CD4-positive, alpha-beta T cell treated with Interleukin-6 at 100 ng/mL for 8 hours (primary cell): ENCODE measurements at places on chromosomes 7 and 10.

- DNase-seq: no peak
Measured at GRCh38 chr10:91022390-91022789, 101.5 kb upstream of the ANKRD1 start.

- no peak for DNase-seq
Measured at GRCh38 chr7:144723301-144723700, 112.6 kb downstream of the TPK1 start.

DNA sequence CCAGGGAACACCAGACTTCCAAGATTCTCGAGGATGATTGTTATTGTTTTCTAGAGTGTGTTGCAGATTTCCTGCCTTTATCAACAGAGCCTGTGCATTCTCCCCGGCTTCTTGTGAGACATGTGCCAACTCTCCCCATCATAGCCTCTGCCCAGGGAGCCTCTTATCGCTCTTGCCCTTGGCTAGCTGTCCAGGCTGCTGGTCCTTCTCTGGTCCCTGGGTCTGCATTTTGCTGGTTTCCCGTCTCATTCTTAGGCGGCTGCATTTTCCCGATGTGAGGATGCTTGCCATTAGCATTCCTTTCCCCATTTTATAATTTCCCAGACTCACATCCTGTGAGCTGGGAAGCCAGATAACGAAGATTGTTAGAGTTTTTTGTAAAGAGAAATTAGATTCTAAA, 15.2 kb downstream of the SLC13A4 start:
- no peak for DNase-seq

- no peak for DNase-seq
Measured at GRCh38 chr10:103766751-103767505, 88.4 kb downstream of the SH3PXD2A start.

DNA sequence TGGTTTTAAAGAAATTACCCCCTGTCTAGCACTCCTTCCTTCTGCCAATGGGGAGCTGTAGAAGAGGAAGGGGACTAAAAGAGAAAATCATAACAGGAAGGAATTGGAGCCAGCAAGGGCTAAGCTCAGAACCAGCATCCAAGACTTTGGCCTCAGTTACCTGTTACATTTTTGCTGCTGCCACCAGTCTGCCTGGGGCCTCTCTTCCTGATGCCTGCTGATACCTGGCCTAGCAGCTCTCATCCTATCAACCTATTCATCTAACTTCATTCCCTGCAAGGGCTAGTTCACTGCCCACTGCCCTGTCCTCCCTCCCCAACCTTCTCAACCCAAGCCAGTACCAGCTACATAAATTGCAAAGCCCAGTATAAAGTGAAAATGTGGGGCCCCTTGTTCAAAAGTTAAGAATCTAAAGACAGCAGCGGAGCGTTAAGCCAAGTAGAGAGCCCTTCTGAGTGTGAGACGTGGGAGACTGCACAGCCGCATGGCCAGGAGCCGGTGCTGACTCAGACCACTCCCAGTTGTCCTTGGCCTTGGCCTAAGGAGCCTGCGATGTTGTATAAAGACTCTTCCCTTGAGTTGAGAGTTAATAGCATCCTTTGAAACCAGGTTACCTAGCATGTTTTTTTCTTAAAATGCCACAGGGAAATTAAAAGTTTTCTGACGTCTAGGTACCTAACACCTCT, 13.2 kb upstream of the AOC1 start:
- DNase-seq: no peak

DNA sequence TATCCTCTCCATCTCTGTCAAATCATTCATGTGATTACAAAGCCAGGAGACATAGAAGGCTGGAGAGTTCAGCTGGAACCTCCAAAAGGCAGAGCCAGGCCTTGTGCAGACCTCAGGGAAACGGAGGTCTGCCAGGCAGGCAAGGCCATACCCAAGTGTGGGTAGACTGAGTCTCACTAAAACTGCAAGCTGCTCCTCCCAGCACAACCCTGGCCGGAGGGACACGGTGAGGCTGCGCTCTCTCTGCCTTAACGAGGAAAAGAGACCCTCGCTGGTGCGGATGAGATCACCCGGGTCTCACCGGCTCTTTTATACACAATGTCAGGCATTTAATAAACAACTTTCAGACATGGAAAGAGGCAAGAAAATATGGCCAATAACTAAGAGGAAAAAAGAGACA, 66.1 kb upstream of the INPP5A start:
- DNase-seq: no peak

DNA sequence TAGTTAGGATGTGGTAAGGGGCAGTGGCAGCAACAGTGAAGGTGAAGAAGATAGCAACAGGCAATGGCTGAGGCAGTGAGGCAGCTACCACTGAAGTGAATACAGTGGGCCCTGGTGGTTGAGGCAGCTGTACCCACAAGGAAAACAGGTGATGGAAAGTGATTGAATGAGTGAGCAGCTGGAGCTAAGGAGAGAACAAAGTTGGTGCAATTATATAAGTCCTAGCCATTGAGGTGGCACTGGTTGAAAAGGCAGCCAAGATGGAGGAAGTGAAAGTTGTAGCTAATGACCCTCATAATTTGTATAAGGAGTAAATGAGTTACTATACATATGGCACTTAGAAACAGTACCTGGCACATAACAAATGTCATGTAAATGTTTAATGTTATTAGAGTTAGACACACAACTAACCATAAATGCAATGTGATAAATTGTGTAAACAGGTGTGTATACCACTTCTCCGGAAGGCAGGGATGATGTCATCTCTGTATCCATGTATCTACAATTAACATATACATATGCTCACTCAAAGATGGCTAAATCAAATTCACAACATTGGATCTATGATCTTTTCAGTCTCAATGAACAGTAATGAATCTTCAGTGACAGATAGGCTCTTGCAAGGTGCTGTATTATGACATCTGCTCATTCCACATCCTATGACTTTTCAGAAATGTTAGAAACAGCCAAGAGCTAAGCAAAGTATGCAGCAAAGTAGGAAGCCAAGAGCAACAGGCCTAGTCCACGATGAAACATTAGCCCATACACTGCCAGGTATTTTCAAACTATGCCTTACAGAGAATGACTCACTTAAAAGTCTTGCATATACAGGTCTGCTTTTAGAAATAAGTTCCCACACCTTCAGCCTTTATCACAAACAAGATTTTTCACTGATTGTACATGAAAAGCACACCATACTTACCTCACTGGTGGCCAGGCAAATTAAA, 10.7 kb downstream of the XPNPEP1 start:
- no peak for DNase-seq

- no peak for DNase-seq
Measured at GRCh38 chr7:32868116-32868515, 23.4 kb downstream of the KBTBD2 start.

- no peak for DNase-seq
Measured at GRCh38 chr10:68829952-68830351, 2.6 kb downstream of the STOX1 start.

GRCh38 chr7:6168477-6168868, 104.0 kb downstream of the CYTH3 start:
- no peak for DNase-seq

DNA sequence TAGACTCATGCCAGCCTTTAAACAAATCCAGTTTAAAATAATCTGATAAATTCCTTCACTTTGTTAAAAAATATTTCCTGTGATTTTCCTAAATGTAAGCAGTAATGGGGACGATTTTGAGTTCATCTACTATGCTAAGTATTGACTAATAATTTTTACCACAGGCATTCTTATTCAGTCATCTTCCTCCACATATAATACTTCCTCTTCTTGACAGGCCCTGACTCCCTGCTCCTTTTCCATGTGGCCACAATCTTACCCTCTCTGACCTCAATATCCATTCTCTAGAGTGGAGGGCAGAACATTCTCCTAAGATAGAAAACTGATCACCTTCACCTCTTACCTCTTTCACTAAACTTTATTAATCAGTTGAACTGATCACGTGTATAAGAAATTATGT, 7.8 kb downstream of the DNAJC2 start:
- DNase-seq: no peak

DNA sequence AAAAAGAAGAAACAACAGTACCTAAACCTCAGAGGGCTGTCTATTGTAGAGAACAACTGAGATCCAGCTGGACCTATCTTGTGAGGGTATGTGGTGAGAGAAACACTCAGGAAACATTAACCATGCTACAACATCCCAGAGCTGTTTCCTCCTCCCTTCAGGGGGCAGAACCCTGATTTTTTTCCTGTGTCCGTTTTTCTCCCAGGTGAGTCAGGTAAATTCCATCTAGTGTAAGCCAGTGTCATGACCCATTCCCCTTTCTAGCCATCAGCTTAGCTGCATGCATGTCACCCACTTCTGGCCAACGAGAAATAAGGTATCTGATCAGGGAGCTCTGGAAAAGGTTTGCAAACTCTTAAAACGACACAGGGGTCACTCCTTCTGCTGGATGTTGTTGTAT, 103.8 kb downstream of the DNMBP start:
- no peak for DNase-seq

GRCh38 chr7:47185170-47185569, 396.7 kb downstream of the TNS3 start:
- no peak for DNase-seq

GRCh38 chr7:139647085-139647484, 123.6 kb downstream of the CLEC2L start:
- no peak for DNase-seq

GRCh38 chr7:133642907-133643306, 390.0 kb downstream of the EXOC4 start:
- no peak for DNase-seq

DNA sequence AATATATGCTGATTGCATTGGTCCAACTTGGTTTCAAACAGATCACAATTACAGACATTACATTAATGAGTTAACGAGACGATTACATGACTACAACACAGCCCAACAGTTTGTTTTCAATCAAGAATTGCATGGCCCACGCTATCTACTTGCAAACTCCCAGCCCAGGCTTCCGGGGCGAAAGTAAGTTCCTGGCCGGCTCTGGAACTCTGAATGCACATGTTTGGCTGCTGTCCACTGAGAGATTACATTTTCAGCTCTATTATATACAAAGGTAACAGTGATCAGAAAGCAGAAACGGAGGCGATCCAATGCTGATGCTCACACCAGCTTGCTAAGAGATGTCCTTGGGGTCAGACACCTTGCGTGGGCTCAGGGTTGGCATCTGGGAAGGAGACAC, 206.3 kb downstream of the FANK1 start:
- DNase-seq: no peak

DNA sequence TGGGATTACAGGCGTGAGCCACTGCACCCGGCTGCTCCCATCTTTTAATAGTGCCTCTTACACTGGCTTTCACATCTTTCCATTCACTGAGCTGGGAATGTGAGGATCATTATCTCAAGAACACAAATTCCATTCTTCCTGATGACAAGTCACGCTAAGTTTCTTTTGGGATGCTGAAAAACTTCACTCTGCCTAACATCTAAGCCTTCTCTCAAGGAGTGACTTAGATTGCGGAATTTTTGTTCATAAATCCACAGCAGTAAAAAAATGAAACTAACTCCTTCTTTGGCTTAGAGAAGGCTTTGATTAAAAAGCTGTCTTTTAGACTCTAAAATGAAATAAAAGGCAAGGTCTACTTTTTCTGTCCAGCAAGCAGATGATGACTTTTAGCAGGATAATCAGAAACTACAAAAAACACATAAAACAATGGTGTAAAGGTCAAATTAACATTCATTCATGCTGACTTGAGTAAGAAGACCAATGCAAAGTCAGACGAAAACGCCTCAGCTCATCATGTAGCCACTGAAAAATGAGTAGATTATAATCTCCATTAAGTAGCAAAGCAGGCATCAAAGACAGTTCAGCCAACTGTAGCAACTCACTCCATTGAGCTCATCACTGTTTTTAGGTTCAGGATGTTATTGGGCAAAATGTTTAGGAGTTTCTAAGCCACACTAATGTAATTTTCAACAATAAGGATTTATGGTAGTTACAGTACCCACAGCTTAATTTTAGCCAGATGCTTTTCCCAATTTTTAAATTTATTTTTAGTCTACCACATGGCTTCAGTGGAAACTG, 178.8 kb downstream of the ELMO1 start:
- no peak for DNase-seq

DNA sequence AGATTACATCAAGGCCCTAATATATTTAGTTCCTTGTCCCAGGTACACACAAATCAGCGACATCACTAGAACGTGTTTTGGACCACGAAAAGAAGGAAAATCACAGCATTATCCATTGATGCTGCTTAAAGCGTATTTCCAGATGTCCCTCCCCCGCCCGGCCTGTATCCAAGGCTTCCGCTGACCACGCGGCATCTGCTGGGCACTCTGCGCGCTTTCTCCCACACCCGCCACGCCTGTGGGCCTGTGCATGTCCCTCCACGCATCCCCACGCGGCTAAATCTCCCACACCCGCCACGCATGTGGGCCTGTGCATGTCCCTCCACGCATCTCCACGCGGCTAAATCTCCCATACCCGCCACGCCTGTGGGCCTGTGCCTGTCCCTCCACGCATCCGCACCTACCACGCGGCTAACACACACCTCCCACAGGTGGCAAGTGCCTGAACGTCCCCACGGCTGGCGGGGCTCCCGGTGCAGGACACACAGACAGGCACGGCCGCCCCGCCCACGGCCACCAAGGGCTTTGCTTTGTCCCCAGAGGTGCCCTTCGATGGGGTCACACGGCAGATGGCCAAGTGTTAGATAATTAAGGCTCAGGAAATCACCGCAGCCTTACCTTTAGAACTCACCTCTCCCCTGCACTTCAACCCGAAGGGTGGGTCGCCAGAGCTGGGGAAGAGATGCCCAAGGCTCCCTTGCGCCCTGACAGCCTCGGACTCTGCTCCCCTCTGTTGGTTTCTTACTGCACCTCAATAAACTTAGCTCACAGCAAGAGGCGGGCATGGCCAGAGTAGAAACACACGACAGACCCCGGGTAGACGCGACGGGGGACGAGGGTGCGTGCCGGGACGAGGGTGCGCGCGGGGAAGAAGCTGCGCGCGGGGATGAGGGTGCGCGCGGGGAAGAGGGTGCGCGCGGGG, 49.5 kb downstream of the DIP2C start:
- DNase-seq: no peak

- no peak for DNase-seq
Measured at GRCh38 chr7:43694399-43694748, 34.9 kb downstream of the COA1 start.

DNA sequence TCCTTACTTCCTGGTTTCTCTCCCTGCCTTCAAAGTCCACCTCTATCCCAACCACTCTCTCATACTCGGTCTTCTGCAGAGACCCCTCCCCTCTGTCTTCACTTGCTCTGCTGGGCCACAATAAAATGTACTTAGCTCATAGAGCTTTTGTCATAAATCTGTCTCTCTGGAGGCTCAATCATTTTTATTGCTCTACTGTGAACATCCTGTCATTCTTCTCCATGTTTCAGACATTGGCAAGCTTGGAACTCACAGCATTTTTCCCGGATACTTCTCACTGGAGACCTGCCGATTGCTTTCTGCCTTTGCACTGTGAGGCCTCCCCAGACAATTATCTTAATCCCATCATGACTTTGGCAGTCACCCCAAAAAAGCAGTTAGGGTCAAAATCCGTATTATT, 192.3 kb upstream of the ZMIZ1 start:
- DNase-seq: no peak

- DNase-seq: no peak
Measured at GRCh38 chr10:37436357-37436756, 311.0 kb downstream of the ANKRD30A start.

DNA sequence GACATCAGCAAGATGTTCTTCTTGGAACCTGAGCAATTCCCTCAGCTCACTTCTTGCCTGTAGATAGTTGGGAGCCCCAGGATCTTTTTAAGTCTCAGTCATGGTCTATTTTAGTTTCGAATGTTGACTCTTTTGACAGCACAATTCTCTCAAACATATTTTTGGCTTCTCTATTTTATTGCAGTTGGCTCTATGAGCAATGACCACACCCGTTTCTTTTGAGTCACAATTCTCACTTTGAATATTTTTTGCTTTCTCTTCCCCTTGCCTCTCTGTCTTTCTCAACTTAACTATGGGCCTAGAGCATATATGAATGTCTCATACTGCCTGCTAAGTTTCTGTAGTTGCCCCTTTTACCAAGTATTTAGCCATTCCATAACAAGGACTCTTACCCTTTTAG, 222.8 kb downstream of the PTN start:
- no peak for DNase-seq
